ENCODE measurements at places on chromosomes 6 and 20.

DNA sequence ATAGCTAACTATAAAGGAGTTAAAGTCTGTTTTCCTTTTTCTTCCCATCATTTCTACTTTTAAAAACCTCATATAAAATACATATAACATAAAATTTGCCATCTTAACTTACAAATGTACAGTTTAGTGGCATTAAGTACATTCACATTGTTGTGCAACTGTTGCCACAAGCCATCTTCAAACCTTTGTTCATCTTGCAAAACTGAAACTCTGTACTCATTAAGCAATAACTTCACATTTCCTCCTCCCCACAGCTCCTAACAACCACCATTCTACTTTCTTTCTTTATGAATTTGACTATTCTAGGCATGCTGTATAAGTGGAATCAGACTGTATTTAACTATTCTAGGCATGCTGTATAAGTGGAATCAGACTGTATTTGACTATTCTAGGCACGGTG lies 4.5 kb downstream of the CCDC170 start:
- DNase-seq, result no peak

DNA sequence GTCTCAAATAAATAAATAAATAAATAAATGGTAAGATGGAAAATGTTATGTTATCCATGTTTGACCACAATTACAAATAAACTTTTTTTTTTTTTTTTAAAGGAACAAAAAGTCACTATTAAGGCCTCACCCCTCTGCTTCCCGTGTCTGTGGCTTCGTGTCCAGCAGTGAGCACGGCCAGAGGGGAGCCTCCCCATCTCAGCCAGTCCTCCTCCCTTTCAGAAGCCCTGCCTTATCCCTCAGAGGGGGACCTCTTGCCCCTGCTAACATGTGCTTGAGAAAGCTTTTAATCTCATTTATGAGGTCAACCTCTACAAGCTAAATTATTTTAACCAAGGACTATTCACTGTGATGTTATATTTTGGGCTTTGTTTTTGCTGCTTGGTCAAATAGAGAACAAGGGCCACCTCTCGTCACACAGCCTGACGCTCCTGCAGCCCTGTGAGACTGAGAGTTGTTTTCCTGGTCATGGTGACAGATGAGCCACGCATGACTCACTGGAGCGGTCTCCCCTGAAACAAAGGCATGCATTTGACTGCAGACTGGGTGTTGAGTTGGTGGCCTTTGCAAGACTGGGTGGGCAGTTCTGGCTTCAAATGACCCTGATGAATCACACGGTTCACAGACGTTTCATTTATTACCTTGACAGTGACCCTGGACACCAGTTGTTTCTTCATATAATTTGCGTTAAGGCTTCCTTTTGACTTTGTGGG lies 131.8 kb downstream of the TIAM2 start:
- no peak for DNase-seq

DNA sequence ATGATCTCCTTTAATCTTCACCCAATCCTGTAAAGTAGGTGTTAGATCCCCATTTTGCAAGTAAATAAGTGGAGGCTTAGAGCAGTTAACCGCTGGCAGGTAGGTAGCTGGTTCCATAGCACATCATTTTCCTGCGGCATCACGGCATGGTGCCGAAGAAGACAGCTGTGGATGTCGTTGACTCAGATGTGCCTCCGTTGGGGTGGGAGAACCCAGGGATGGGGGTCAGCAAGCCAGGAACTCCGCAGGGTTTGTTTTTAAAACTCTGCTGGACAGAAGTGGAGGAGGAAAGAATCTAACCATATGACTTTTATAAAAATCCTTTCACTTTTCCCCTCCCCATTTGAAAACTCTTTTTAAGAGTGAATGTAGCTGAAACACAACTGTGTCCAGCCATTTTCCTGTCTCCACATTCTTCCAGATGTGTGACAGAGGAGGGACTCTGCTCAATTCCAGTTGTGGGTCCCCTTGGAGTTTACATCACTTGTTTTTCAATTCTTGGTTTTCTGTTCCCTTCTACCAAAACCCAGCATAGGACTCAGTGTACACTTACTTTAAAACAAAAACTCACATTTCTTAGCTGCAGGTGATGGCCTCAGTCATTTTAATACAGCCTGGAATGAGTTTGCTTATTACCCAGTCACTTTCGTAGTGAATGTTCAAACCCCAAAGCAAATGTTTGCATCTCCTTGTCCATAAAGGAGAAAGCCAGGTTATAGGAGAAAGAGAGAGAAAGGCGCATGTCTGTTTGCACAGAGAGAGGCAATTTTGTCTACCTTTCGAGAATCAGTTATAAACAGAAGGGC lies 27.6 kb upstream of the PI16 start:
- DNase-seq, result no peak

DNA sequence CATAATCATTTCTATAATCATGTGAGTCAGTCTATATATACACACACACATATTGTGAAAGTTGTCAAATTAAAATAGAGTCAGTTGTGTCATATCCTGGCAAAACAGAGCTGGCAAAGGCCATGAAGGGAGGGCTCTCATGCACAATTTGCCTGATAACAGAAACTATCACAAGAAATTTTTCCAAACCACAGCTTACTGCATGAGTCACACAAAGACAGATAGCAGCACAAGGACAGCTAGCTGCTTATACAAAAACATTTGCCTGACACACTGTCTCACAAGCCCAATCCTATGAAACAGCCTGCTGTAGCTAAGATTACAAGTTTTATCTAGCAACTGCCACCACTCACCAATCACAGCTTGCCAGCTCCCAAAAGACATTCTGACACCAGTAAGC lies 848.5 kb upstream of the MAN1A1 start:
- DNase-seq, result no peak

GRCh38 chr20:6055981-6056569 lies 2.2 kb upstream of the LRRN4 start:
- no peak for DNase-seq

DNA sequence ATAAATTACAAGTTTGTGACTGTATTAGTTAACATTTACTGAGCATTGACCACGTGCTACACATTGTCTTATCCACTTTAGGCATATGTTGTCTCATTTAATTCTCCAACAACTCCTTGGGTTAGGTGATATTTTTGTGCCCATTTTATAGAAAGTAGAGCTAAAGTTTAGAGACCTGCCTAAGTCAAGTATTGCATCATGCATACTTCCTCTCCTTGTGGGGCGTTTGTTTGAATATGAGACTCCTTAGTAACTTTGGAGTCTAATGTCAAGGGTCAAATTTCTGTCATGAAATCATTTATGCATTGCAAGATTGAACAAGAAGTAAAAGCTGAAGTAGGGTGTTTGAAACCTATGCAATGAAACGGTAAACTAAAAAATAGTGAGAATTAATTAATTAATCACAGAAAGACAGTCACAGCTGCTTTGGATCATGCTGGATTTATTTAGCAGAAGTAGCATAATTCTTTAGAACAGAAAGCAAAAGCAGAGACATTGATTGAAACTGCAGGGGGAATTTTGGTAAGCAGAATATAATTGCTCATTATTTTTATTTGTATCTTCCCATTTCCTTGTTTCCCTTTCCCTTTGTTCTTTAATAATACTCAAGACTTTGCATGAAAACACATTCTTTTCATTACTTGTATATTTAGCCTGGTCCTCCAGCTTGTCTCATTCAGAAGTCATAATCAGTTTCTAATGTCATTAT lies 1374.4 kb upstream of the GJE1 start:
- no peak for DNase-seq

DNA sequence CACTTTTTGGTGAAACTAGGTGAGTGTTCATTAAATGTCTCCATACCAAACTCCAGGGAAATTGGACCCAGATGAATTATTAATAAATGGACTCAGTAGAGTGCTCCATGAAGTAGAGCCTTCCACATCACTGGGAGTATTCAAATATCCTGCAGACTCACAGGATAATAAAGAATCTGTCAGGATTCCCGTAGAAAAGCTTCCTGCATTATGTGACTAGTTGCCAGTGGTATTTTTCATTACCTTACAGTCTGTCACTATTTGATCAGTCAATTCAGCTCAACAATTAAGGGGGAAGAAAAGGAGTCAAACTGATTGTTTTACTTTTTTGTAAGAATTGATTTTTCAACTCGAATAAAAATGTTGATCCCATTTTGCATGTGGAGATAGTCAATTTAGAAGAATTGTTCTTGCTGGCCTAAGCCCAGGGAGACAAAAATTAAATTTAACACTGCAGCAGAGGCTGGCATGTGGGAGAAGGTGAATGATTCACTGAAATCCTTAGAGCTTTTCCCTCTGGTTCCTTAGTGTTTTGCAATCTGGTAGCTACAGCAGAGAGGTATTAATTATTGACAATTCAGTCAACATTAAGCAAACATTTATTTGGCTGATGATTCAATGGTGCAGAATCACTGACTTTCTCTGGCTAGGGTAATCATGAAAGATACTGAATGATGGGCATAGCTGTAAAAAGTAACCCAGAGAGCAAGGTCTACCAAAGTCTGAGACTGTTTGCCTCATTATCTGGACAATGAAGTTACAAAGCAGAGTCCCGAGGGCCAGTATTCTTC lies 442.4 kb downstream of the CD83 start:
- no peak for DNase-seq

- DNase-seq, result no peak
Observed at GRCh38 chr6:5580736-5581581, 319.6 kb downstream of the FARS2 start.

DNA sequence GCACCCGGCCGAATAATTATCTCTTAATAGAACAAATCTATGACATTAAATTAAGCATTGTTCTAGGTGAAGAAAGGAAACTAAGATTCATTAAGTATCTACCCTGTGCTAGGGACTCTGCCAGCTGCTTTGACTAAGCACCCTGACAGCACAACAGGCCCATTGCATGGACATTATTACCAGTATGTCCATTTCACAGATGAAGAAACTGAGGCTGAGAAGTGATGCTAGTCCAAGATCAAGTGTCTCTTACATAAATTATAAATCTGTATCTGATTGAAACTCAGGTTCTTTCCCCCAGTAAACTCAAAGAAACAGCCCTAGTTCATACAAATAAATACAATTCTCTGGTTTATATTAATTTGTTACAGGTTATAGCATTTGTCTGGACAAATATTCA lies 31.3 kb downstream of the SLC22A23 start:
- no peak for DNase-seq

- DNase-seq, result no peak
Observed at GRCh38 chr6:168381726-168382458, 59.1 kb upstream of the SMOC2 start.

GRCh38 chr6:21204951-21205350 lies 388.6 kb upstream of the SOX4 start:
- no peak for DNase-seq

DNA sequence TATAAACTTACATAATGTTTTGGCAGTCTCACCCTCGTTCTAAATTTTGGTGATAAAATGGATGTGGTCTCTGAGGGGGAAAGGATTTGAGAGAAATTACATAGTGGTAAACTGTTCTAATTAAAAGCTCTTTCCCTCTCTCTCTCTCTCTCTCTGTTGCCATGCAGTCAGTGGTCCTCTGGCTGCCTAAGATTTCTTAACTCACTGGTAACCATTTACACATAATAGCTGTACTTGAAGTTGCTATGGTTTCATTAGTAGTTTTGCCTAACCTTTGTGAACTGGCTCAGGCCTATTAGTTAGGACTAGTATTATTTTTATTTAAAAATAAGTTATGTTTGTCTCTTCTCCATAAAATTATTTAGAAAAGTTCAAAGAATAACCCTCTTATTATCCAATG lies 42.0 kb downstream of the MAPK14 start:
- no peak for DNase-seq

DNA sequence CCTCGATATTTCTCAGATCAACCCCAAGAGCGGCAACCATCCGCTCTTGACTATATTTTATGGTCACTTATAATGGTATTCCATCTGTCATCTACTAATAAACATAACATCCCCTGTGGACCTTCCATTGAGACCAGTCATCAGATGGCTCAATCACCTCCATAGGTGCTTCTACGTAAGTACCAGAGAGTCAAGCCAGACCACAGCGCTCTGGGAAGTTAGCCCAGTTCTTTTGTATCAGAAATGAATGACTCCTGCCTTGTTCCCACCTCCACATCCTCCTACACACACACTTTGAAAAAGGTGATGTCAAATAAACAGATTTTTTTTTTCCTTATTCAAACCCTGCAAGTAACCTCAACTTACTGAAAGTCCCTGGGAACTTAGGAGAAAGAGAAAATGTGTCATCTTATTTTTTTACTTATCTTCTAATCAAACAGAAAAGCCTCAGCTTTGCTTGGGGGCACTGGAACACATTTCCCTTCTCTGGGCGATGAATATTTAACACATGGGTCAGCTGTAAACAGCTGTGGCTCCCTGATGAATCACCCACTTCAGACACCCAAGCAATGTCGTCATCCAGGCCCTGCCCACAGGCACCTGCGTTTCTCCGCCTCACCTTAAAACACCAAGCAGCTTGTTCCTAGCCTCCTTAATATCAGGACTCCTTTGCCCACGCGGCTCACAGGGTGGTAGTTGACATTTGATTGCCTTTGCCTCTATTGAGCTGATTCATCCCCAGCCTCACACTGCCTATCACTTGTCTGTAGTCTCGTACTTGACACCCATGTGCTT lies 121.4 kb upstream of the LY86 start:
- DNase-seq, result no peak

DNA sequence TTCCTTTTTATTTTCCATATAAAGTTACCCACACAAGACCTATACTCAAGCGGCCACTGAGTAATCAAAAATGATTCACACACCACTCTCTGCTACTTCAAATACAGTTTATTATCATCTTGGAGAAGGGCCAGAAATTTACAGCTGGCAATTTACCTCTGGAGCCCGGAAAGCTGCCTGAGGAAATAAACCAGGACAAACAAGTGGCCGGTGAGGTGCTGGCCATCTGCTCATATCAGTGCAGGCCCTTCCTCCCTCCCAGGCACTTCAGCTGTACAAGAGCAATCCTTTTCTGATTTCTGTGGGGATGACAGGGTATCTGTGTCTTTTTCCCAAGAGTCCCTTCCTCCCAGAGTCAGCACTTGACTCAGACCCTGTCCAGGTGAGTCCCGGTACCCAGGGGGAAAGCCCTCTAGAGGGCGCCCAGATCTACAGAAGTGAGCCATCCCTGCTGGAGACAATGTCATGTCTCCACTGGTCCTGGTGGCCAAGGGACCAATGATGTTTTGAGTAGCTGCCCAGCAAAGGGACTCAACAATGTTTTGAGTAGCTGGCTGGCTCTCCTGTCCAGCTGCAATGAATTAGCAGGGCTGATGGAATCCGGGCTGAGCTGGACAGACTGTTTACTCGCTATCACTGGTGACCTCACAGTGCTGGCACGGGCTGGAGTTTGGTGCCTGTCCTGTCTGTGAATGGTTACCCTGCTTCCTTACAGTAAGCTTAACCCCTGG lies 23.6 kb downstream of the LRP11 start:
- DNase-seq, result no peak

GRCh38 chr6:40809627-40810026 lies 222.5 kb upstream of the LRFN2 start:
- no peak for DNase-seq

GRCh38 chr6:160863782-160864181 lies 127.8 kb upstream of the MAP3K4 start:
- no peak for DNase-seq

DNA sequence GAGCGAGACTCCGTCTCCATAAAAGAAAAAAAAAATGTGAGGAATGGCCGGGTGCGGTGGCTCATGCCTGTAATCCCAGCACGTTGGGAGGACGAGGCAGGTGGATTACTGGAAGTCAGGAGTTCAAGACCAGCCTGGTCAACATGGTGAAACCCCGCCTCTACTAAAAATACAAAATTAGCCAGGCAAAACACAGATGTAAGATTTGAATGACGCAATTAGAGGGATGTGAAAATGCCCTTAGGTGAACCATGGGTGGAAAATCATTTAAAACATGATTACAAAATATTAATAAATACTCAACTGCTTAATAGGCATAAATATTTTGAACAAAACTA lies 20.9 kb downstream of the COL9A3 start:
- DNase-seq, result no peak

- no peak for DNase-seq
Observed at GRCh38 chr6:93327857-93328256, 91.5 kb downstream of the EPHA7 start.

Data from pulmonary artery endothelial cell (primary cell).